Amygdala (tissue), 56 donors: ENCODE measurements at places on chromosomes 5 and 9.

GRCh38 chr9:100724886-100725285 lies 147.0 kb downstream of the CAVIN4 start:
- DNase-seq = no peak

GRCh38 chr5:77658662-77659061 lies 20.1 kb upstream of the OTP start:
- no peak for DNase-seq

DNA sequence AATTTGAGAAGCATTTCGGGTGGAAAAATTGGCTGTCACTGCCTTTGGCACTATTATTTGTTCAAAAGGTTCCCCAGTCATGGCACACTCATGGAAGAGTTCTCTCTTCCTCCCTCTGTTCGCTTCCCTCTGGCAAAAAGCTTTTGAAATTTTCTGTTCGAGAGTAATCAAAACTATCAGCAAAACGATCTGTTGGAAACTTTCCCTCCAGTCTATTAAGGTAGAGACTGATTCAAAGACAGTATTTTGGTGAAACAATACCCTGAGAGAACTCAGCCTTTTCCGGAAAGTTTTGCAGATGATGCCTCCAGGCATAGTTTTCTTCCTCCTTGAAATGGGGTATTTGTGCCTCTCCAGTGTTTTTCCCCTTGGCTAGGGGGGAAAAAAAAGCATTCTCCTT lies 3.6 kb upstream of the LPAR1 start:
- DNase-seq = no peak

DNA sequence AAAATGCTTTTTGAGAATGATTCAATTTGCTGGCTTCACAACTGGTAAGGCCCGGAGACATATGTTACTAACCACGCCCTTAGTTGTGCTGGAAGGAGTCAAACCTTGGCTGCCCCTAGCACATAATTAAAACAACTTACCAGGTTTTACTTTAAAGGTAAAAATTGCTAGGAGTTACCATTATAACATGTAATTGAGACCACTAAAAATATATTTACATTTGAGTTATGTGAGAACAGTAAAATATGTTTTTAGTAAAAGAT lies 435.6 kb upstream of the CDH9 start:
- DNase-seq = no peak

GRCh38 chr5:163967268-163967667 lies 461.8 kb downstream of the MAT2B start:
- DNase-seq = no peak

DNA sequence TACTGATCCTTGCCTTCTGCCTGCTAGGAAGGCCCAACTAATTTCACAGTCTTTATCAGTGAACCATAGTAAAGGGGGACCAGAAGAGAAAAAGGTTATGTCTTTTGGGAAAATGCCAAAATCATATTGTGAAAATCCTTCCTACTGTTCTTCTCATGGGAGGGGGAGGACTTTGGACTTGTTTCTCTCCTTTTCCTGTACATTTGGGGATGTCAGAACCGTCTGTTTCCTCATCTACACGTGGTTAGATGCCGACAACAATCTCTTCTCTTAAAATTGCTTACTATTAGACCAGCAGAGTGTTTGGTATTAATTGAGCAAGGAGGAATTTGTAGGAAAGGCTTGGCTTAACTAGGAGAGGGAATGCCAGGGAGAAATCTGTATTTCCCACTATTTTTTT lies 77.2 kb downstream of the TMC1 start:
- DNase-seq = no peak

GRCh38 chr5:150159741-150160179 lies 4.1 kb upstream of the PDGFRB start:
- no peak for DNase-seq

DNA sequence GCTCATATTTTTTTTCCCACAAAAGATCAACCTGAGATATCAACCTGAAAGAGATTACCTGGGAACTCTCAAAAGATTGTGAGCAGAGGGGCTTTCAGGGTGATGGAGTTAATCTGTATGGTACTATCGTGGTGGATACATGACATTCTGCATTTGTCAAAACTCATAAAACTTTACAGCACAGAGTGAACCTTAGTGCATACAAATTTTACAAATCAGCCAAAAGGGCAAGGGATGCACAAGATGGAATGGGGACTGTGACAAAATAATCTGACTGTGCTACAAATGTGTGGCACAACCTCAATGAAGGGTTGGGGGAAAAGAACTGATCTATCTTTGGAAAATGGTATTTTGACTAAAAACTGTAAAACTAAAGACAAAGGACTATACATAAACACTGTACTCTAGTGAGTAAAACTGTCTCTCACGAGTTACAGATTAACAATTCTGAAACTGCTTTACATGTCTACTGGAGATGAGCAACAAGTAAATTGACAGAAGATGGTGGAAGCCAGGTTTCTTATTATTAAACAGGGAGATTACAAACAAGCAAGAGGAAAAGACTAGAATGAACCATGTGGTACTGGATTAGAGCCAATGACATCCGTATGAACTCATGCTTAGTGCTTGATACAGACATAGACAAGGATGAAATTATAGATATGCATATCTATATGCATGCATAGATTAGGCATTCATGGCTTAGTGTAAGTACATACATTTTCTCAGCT lies 24.8 kb upstream of the RLN1 start:
- no peak for DNase-seq

DNA sequence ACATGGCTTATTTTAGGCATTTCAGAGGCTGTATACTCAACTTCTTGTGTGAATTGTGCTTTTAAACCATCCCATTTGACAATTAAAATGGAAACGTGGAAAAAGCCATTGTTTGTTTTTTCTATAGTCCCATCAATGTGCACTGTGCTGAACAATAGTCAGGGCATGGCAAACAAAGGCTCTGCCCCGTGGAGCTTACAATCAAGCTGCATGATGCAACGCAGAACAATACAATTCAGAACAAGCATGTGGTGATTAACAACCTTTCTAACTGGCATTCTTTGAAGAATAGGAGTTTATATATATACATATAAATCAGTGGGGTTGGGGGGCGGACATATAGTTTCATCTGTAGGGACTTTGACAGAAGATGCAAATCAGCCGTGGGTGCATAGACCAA lies 2125.4 kb upstream of the WWC1 start:
- no peak for DNase-seq

DNA sequence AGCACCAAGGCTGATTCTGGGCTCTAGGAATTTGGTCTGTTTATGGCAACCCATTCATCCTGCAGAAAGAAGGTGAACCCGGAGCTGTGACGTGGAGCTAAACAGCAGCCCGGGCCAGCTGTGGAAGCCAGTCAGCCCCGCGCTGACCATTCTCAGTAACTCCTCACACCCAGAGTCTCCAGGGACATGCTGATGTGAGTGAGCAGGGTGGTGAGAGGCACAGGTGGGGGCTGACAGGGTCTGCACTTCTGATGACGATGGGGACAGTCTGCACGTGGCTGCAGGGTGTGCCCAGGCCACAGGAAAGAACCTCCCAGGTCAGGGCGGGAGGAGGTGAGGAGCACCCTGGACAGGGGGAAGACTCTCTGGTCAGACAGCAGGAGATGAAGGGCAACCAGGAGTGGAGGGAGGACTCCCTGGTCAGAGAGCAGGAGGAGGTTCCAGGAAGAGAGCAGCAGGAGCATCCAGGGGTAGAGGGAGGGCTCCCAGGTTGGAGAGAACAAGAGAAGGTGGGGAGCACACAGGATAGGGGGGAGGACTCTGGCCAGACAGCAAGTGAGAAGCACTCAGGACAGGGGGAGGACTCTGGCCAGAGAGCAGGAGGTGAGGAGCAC lies 26.1 kb upstream of the SLC6A3 start:
- DNase-seq = no peak

GRCh38 chr5:75677607-75678006 lies 39.6 kb downstream of the POC5 start:
- no peak for DNase-seq

GRCh38 chr5:103667068-103667467 lies 104.5 kb upstream of the NUDT12 start:
- no peak for DNase-seq

DNA sequence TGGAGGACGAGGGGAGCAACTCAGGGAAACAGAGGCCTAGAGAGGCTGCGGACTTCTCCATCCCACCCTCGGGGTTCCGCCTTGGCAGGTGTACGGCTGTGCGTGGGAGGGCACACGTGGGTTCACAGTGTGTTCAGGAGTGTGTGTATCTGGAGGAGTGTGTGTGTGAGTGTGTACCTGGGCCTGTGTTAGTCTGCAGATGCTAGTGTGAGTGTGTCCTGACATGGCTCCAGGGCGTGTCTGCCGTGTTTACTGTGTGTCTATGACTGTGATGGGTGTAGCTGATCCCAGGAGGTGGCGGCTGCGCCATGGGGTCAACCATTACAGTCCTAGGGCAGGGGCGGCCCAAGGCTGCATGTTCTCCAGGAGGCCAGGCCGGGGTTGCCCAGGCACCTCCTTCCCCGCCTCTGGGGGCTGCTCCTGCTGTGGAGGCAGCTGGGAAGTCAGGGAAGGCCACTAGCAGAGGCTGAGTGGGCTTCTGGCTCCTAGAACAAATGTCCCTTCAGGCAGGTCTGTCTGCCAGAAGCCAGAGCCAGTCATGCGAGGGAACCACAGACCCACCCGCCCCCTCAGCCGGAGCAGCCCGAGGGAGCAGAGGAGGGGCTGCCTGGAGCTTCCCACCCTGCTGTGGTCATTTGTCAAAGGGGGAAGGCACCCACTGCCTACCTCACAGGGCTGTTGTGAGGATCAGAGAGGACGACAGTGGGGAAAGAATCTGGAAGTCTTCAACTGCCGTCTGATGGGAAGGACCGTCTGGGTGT lies 21.4 kb downstream of the CRB2 start:
- DNase-seq = no peak

DNA sequence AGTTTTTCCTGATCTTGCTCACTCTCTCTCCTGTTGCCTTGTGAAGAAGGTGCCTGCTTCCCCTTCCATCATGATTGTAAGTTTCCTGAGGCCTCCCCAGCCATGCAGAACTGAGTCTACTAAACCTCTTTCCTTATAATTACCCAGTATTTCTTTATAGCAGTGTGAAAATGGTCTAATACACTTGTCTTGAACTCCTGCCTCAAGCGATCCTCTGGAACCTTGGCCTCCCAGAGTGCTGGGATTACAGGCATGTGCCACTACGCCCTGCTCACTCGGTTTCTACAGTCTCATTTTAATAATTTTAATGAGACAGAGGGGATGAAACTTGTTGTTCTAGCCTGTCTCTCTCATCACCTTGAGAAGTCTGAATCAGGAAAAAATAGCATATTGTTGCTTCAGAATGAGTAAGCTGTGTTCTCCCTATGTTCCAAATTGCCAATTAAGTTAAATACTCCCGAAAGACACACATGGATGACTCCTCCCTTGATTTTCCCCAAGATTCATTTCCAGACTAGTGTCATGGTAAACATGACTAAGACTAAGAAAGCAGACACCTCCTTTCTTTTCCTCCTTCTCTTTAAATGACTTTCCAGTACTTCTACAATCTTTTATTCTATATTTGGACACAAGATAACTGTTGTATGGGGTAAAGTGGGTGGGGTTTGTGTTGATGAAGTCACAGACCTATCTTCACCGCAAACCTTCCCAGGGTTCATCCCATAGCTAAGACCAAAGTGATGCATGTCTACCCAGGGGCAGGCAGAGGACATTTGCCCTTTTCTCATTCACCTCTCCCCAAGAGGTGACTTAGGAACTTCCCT lies 7.8 kb upstream of the DNAJC18 start:
- no peak for DNase-seq

DNA sequence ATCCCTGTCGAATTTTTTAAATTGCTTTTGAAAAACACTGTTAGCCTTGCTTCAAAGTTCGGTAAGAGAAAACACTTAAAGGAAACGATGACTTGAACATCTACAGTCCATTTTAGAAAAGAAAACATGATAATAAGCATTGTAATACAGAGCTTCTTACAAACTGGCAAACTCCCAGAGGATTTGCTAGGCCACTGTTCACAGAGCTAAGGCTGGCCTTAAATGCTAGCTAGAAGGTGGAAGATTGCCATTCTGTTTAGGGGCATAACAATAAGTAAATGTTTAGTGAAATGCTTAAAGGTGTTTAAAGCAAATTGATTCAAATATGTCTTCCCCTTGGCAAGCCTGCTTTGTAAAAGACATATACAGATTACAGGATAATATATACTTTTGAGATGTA lies 169.6 kb downstream of the TLE4 start:
- DNase-seq = no peak

DNA sequence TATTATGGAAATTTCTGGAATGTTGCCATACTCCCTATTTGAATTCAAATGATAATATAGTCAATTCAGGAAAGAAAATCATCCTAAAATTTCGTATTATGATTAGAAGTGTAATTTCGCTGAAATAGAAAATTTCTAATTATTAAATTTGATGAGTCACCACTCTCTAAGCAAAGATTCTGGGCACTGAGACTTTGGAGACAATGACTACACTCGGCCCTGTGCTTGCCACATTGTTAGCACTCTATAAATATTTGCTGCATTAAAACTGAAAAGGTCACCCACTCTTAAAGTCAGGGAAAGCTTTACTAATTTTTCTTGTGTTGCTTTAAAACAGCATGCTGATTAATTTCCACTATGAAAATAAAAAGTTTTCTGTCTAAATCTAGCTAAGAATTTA lies 240.3 kb downstream of the TLE4 start:
- no peak for DNase-seq
